ENCODE measurements at places on chromosomes 16 and 17.

DNA sequence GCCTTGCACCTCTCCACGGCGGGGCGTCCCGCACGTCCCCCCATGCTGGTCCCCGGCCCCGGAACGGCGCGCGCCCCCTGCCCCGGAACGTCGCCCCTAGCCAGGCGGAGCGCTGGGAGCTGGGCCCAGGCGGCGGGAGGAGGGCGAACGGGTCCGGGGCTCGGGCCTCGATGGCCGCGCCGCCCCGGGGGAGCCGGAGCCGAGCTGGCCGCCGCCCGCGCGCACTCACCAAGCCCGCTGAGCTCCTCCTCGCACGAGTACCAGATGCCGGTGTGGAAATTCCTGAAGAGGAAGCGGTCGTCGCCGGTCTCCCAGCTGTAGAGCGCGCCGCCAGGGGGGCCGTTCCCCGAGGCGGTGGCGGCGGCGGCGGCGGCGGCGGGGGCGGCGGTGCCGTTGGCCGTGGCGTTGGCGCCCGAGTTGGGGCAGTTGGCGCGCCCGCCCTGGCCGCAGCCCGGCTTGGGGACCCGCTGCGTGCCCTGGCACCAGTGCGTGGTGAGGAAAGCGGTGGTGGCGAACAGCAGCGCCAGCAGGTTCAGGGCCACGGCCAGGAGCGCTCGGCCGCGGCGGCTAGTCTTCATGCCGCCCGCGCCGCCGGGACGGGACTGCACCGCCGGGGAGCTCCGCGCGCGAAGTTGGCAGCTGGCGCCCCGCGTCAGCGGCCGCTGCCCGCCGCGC, 530 bp downstream of the GSG1L start:
- DNase-seq = no peak

- DNase-seq = no peak
These were observed 12.2 kb upstream of the ITGAE start for GRCh38 chr17:3813171-3813570.

DNA sequence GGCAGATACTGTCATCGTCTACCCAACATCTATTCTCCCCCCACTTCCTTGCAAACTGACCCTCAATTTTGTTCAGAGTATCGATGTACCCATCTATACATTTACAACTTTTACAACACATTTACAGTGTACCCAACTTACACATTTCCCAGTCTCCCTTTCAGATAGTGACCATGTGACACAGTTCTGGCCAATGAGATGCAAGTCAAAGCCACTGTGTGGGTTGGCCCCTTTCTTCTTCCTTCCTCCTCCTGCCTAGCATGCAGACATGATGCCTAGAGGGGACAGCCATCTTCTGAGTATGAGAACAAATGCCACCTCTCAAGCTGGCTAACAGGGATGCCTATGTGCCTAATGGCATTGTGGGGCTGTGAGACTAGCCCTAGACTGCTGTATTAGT, 11.3 kb upstream of the NFAT5 start:
- no peak for DNase-seq

GRCh38 chr17:80365983-80366382, 49.0 kb upstream of the ENDOV start:
- no peak for DNase-seq

- DNase-seq = no peak
These were observed 1.1 kb downstream of the SLFN13 start for GRCh38 chr17:35447499-35447898.

- no peak for DNase-seq
These were observed 705.5 kb upstream of the CDH8 start for GRCh38 chr16:62741692-62742091.

GRCh38 chr17:57962279-57963148, 7.3 kb upstream of the CUEDC1 start:
- DNase-seq = no peak

GRCh38 chr17:28416703-28417311, 10.8 kb upstream of the SLC46A1 start:
- DNase-seq = peak; percentile 42

GRCh38 chr17:1648173-1648962, 1.3 kb downstream of the RILP start:
- DNase-seq = no peak

GRCh38 chr16:87131996-87132345, 185.2 kb downstream of the C16orf95 start:
- DNase-seq = no peak

DNA sequence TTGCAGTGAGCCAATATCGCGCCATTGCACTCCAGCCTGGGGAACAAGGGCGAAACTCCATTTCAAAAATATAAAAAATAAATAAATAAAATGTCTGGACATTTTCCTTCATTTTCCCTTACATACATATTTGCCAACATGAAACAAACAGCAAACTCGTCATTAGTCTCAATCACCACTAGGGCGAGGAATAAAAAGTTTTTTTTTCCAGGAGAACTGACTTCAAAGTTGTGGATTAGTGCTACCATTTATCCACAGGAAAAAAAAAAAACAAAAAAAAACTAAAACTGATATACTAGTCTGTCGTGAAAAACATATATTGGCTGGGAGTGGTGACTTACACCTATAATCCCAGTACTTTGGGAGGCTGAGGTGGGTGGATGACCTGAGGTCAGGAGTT, 77.0 kb upstream of the MTMR4 start:
- DNase-seq = no peak

DNA sequence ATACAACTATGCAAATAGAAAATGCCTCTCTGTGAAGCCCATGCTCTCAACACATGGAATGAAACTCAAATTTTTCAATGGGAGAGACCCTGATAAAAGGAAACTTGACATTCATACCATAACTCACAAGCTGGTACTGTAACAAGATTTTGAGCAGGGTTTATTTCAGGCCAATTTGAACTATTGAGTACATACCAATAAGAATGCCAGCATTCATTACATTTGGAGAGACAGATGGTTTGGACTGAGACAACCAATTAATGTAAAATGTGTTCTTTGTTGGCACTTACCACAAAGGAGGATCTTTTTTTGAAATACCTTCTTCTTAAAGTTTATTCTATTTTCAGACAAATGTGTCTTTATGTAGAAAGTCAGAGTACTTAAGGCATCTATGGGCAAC, 1357.0 kb upstream of the GOT2 start:
- no peak for DNase-seq

- DNase-seq = peak; percentile 26
These were observed 36.6 kb upstream of the TMEM132E start for GRCh38 chr17:34542700-34543336.

- no peak for DNase-seq
These were observed 75.9 kb upstream of the WSB1 start for GRCh38 chr17:27218041-27218440.

- DNase-seq = no peak
These were observed 265.6 kb downstream of the CDH13 start for GRCh38 chr16:82892324-82892723.

- no peak for DNase-seq
These were observed 17.8 kb upstream of the PITPNM3 start for GRCh38 chr17:6573982-6574686.

DNA sequence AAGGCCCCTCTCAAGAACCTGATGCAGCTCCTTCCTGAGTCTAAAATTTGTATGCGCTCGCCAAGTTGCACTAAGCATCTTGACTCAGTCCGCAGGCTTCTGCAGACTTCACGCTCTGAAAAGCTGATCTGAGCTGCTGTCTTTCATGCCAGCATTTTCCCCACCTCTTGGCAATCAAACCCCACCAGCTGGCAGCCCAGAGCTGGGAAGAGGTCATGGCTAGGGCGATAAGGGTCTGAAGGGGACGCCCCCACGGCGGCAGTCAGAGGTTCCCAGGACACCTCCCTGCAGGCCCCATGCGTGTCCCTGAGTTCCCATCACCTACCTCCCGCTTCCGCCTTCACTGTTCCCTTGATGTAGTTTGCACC, 5.1 kb upstream of the UNC13D start:
- no peak for DNase-seq

DNA sequence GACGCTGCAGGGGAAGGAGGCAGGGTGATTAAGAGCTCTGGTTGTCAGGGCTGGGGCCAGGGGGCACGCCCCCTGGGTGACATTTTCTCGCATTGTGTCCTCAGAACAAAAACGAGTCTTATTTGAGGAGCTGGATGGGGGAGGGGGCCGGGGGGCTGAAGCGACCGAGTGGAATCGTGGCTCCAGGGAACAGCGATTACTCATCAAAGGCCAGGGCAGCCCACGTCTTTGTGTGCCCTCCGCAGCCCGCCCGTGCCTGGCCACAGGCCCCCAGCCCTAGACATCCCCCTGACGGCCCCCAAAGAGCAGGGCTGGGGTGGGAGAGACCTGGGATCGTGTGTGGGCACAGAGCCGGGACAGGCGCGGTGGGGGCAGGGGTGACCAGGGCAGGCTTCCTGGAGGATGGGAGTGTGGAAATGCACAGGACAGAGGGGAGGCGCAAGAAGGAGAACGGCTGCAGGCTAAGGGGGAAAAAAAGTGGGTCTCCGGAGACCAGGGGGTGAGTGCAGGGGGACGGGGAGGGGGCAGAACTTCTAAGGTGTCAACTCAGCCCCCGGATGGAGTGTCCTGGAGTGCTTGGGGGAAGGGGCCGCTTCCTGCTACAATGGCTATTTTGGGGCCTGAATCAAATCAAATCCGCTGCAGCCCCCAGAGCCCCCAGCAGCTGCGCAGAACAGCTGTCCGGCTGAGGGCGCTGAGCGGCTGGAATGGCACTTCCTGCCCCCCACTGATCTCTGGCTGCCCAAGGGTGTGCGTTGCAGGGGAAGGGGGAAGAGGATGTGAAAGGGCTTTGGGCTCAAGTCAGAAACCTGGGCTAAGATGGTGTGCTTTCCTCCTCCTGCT, 24.0 kb upstream of the PHB1 start:
- DNase-seq = no peak

DNA sequence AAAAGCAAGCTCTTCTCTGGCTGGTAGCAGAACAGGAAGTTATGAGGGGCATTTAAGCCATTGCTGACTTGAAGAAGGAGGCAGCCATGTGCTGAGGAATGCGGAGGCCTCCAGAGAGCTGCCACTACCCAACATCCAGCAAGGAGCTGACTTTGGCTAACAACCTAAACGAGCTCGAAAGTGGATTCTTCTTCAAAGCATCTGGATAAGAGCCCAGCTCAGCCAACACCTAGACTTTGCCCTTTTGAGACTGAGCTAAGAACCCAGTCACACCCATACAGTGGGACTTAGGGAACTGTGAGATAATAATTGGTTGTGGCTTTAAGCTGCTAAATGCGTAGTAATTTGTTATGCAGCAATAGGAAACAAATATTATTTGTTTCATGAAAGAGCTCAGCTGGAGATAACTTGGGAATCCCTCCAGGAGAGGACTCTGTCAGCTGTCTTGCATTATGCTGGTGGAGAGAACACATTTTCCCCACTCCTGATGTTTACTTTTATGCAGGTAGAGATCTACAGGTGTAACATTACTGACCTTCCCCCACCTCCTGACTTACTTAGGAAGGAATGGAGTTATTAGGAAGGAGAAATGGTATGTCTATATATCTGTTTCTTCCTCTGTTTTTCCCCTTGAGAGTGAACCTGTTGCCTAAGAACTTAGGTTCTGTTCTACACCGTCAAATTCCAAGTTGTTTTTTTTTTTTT, 52.7 kb upstream of the ZNF629 start:
- no peak for DNase-seq

GRCh38 chr16:56625140-56625942, at the start of gene MT1E:
TSS of gene MT1E (plus strand) at chr16:56625781. CDS start at chr16:56625852, 71 bp downstream.
- DNase-seq = no peak

GRCh38 chr17:44518032-44518431, 14.8 kb upstream of the GPATCH8 start:
- DNase-seq = no peak

- DNase-seq = no peak
These were observed 151.5 kb upstream of the SDK2 start for GRCh38 chr17:73795730-73796129.

GRCh38 chr17:39008633-39009032, 41.4 kb upstream of the FBXO47 start:
- DNase-seq = no peak

GRCh38 chr16:24538756-24539294, 541 bp upstream of the RBBP6 start:
- no peak for DNase-seq

GRCh38 chr16:46582313-46582712, 38.9 kb downstream of the SHCBP1 start:
- no peak for DNase-seq

DNA sequence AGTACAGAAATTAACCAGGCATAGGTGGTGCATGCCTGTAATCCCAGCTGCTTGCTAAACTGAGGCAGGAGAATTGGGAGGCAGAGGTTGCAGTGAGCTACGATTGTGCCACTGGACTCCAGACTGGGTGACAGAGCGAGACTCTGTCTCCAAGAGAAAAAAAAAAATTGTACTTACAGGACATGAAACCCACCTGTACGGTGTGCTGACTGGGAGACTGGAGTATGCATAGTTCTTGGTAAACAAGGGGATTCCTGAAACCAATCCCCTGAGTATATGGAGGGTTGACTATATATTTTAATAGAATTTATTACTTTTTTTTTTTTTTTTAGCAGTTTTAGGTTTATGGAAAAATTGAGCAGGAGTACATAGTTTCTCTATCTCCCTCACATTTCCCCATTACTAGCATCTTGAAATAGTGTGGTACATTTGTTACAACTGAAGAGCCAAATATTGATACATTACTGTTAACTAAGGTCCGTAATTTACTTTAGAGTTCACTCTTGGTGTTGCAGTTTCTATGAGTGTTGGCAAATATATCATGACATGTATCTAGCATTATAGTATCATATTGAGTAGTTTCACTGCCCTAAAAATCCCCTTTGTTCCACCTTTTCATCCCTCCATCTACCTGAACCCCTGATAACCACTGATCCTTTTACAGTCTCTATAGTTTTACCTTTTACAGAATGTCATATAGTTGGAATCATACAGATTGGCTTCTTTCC, 19.3 kb downstream of the TENT4B start:
- no peak for DNase-seq
